Stimulated activated CD4-positive, alpha-beta T cell treated with anti-CD3 and anti-CD28 coated beads, Interleukin-1b, Interleukin-23, amount 100 ng/mL, for 48 hours (primary cell): ENCODE measurements at places on chromosomes 1 and 21.

- no peak for DNase-seq
Observed at GRCh38 chr1:24055681-24056080, 56.3 kb downstream of the MYOM3 start.

GRCh38 chr1:23163395-23163794, 5.3 kb downstream of the LUZP1 start:
- DNase-seq, result no peak

DNA sequence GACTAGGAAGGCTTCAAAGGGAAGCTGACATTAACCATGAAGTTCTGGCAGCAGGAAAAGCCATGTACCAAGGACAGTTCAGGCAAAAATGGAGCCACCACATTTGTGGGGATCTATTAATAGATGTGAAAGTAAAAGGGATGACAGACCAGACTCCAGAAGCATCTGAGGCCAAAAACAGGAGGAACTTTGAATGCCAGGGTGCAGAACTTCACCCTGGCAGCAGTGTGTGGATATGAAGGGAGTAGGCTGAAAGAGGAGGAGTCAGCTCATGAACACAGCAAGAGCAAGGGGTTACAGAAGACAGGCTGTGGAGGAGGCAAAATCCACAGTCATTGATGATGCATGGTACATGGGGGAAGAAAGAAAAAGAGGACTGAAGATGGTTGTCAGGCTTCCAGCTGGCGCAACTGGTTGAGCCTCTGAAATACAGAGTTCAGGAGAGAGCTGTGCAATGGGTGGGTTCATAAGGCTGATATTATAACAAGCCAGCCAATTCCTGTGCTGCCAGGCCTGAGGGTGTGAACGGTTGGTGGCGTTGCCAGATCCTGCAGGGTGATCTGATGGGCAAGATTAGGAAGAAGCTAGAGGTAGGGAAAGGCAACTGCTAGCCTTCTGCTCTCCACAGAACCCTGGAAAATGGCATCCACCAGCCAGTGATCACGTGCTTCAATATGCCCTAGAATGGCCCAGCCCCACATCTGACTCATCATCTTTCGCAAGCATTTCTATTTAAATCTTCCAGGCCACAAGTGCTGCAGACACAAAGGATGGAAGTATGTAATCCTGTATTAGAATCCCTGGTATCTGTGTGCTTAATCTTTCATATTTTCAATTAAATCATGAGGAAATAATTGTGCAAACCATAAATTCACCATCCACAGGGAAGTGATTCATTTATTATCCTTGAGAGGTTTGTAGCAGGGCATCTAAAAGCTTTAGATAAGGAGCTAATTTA, 81.9 kb downstream of the SLC25A24 start:
- DNase-seq, result no peak

GRCh38 chr1:51963592-51964308, 26.8 kb downstream of the RAB3B start:
- no peak for DNase-seq

GRCh38 chr1:60963167-60963940, 119.0 kb upstream of the NFIA start:
- DNase-seq, result no peak

GRCh38 chr1:54884135-54884586, 2.8 kb downstream of the DHCR24 start:
- DNase-seq, result no peak

- no peak for DNase-seq
Observed at GRCh38 chr1:83905315-83905907, 93.5 kb downstream of the TTLL7 start.

DNA sequence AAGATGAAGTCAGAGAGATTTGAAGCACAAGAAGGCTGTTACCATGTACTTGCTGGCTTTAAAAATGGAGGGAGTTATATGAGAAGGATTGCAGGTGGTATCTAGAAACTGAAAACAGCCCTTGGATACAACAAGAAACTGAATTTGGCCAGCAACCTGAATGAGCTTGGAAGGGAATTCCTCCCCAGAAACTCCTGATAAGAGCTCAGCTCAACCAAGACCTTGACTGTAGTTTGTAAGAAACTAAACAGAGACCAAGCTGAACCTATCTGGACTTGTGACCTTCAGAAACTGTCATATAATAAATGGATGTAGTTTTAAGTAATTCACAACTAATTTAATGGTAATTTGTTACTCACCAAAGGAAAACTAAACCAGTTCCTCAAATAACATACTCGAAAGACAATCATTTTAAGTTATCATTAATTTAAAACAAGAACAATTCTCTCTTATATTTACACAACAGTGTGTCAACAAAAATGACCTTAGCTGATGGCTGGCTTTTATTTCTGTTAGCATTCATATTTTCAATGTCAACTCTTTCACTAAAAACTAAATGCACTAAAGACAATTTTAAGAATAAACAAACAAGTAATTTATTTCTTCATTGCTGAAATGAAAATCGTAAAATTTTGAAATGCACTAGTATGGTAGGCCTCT, 1218.4 kb upstream of the TMPRSS15 start:
- DNase-seq, result no peak

DNA sequence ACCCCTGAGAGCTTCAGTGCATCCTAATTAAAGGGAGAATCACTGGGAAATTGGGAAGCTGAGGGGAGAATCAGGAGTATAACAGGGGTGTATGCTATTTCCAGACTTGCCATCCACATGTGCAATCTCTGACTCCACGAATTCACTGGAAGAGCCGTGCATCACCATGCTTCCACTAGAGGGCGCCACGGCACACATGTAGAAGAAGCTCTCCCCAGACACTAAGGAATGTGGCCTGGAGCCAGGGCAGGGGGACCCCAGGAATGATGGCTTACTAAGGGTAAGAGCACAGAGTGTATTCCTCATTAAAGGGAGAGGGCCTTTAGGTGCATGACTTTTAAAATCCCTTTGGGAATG, 81.5 kb downstream of the ABCA4 start:
- peak; percentile 57 for DNase-seq

GRCh38 chr1:36359911-36360550, 25.7 kb downstream of the STK40 start:
- peak; percentile 35 for DNase-seq

- no peak for DNase-seq
Observed at GRCh38 chr1:206809504-206810084, 37.3 kb upstream of the IL10 start.

GRCh38 chr1:230982696-230983095, 3.8 kb downstream of the ARV1 start:
- no peak for DNase-seq

DNA sequence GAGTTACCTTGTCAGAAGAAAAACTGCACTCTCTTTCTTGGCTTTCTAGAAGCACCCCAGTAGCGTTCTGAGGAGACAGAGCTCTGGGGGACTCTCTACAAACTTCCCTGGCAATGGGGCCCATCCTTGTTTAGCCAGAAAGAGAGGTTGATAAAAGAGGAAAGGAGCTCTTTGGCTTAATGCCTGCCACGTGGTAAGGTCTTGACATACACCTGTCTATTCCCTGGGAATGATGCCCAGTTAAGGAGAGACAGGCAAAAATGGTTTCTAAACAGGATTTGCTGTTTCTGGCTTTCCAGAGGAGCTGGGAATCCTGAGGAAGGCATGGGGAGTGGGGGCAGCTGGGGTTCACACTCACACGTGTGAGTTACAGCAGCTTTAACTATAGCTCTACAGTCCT, 30.2 kb upstream of the IL20 start:
- no peak for DNase-seq

GRCh38 chr1:172002725-172003345, 161.5 kb downstream of the DNM3 start:
- DNase-seq, result no peak

DNA sequence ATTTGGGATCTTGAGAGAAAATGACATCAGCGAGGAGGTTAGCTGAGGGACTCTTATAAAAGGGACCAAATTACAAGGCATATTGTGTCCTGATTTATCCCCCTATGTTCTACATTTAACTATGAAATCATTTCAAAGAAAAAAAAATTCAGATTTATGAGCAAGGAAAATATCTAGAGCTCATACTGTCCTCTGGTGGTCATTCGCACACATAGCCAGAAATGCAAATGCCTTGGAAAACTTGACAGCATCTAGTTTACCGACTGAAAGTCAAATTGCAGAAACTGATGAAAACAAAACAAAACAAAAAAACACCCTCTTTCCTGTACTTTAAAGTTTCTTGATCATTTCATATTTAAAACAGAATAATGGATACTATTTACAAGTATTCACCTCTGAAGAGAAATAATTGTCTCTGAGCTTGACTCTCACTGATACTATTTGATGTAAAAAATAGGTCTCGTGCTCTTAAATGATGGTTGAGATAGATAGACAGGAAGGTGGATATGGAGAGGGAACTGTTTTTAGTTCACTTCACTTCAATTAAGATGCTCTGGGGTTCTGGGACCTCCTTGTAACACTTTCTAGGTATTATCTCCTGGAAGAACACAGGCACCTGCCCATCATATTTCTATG, 253.8 kb downstream of the PCP4 start:
- no peak for DNase-seq

GRCh38 chr21:37460196-37460595, 93.6 kb downstream of the DYRK1A start:
- DNase-seq, result no peak

DNA sequence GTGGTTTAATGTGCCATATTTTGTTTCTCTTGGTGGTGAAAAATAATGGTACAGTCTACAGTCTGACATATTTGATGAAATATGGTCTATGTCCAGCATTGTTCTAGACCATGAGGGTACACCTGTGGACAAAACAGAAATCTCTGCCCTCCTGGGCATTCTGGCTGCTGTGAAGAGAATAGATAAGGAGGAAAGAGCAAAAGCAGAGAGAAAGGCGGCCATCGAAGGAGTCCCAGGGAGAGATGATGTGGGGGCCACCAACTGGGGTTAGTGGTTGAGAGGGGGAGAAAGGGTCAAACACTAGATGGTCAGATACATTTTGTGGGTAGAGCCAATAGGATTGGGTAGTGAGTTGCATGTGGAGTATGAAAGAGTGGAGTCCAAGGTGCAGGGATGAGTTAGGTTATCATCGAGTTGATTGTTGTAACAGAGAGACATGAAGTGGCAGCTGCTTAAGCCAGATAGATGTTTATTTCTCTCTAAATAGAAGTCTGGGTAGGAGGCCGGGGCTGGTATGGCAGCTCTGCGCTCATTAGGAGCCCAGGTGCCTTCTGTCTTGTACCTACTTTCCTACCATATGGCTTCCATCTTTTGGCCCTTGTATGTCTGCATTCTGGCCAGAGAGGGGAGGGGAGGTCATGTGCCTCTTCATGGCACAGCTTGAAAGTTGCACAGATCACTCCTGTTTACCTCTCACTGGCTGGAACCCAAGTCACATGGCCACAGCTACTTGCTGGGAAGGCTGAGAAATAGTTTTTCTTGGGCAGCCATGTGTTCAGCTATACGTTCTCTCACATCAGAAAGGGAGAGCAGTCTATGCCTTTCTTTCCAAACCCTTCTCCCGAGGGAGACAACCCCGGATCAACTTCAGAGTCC, 13.0 kb downstream of the UBE4B start:
- no peak for DNase-seq

GRCh38 chr1:211625040-211625439, 46.1 kb upstream of the SLC30A1 start:
- DNase-seq, result no peak

DNA sequence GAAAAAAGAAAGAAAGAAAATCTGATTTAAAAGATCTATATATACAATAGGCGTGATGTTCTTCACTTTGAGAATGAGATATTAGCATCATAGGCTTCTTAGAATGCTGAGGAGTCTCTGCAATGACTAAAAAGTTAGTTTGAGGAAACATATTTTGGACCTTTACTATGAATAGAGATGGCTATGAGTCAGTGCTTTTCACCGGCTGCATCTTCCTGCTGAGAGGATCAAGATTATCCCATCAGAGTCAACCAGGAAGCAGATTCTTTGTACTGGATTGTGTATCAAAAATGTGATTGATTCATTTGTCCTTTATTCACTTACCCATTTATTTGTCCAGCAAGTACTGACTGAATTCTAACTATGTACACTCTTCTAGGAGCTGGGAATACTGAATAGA, 144.2 kb downstream of the KCNK2 start:
- DNase-seq, result no peak

DNA sequence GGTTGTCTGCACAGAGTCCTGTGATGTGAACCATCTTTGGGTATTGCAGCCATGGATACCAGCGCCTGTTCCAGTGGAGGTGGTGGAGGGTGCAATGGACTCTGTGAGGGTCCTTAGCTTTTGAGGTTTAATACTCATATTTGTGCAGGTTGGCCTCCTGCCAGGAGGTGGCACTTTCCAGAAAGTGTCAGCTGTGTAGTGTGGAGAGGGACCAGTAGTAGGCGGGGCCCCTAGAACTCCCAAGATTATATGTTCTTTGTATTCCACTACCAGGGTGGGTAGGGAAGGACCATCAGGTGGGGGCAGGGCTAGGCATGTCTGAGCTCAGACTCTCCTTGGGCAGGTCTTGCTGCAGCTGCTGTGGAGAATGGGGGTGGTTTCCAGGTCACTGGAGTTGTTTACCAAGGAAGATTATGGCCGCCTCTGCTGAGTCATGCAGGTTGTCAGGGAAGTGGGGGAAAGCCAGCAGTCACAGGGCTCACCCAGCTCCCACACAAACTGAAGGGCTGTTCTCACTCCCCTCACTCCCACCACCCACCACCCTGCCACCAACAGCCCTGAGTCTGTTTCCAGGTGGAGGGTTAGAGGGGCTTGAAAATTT, 31.2 kb upstream of the ZNF678 start:
- no peak for DNase-seq

DNA sequence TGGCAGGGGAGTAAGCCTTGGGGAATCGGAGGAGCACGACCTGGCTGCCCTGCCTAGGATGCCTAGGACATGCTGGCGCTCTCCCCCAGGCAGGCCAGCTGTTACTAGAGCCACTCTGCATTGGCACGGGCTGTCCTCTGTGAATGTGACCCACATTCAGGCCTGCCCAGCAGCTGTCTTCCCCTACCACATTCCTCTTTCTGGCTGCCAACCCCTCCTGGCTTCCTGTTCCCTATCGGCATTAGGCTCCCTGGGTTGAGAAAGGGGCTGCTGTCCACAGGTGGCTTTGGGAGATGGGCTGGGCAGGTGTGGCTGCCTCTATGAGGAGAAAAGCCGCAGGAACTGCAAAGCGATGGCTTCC, 2.3 kb upstream of the NFASC start:
- no peak for DNase-seq

DNA sequence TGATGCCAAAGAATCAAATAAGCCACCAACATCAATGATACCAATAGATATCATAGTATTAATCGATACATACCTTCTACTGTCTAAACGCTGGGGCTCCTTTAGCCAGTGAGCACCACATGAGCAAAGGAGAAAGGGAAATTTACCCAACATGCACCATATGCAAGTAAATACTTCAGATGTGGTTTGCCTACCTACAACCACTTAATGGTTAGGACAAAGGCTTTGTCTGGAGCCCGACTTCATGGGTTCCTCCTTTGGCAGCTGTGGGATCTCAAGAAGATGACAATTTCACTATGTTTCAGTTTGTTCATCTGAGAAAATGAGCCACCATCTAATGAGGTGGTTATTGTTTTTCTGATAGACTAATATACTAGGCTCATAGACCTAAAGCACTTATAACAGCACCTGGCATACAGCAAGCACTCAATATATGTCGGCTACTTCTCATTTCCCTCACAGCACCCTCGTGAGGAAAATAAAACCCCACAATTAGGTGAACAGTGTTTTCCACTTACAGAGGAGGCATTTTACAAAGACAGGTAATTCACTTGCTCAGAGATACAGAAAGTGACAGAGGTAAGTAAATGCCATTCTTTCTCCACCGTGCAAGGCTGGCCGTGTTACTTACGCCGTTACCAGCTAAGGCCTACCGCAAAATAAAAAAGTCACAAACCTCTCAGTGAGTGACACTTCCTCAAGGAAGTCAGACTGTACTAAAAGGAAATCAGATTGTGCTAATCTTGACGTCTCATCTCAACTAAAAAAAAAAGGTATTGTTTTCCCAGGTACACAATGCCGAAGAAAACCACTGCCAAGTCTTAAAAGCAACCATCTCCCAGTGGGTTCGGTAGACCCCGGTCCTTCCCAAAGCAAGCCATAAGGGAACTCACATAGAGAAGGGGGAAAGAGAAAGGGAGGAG, 1.6 kb downstream of the TTC13 start:
- DNase-seq, result peak; percentile 15
